Small intestine (tissue), 16 donors: ENCODE measurements at places on chromosomes 1 and 21.

- DNase-seq = no peak
Measured at GRCh38 chr1:16158025-16158424, 2.2 kb upstream of the EPHA2 start.

- DNase-seq = no peak
Measured at GRCh38 chr1:6285336-6285735, 24.4 kb upstream of the GPR153 start.

- DNase-seq = no peak
Measured at GRCh38 chr21:38080888-38081287, 164.6 kb upstream of the KCNJ6 start.

DNA sequence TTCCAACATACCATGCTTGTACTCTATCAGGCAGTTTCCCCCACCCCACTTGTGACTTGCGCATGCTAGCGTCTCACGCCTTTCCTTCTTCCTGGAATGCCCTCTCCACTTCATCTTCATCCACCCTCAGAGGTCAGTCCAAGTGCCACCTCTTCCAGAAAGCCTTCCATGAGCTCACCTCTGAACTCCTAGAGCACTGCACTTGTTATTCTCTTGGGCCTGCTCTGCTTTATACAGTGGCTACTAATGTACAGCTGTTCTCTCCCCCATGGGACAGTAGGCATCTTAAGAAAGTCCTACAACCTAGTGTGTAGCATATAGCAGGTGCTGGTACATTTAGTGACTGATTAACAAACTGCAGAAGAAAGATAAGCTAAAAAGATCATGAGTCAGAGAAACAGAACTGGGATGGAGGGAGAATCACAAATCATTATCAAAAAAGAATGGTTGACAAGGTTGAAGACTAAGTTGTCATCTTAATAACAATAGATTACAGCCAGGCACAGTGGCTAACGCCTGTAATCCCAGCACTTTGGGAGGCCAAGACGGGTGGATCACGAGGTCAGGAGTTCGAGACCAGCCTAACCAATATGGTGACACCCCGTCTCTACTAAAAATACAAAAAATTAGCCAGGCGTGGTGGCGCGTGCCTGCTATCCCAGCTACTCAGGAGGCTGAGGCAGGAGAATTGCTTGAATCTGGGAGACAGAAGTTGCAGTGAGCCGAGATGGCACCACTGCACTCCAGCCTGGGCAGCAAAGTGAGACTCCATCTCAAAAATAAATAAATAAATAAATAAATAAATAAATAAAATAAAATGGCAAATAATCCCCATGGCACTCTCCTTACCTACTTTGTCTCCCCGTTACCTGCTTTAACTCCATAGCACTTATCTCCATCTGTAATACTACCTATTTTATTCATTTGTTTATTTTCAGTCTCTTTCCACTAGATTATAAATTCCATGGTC is 16.3 kb upstream of the TSPAN1 start:
- DNase-seq = no peak

DNA sequence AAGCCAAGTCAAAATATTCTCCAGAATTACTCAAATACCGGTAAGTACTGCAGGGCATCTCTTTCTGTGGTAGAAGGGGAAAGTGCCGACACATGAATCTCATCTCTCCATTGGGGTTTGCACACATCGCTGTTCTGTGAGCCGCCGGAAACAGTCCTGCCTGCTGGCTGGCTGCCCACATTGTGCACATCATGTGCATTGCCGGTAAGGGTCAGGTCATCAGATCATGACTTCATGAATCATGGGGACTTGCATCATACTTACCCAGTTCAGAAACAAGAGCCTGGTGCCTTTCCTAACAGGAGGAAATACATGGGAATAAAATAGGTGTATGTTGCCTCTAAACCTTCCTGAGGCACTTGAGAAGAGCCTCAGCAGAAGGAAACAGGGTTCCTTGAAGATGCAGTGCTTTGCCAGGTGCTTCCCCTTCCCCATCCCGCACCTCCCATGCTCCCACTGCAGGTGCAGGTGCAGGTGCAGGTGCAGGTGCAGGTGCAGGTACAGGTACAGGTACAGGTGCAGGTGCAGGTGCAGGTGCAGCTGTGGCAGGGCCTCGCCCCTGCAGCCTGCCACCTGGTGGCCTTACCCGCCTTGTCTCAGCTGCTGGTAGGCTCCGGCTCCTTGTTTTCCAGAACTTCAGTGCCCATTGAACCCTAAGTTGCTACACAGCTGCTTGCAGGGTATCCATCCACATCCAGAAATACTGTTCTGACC is 26.5 kb downstream of the GPR137B start:
- peak; percentile 53 for DNase-seq

- no peak for DNase-seq
Measured at GRCh38 chr21:42962380-42963007, 11.9 kb upstream of the PKNOX1 start.
